Left cardiac atrium (tissue), 4 donors: ENCODE measurements at places on chromosomes 6 and 20.

- DNase-seq: no peak
Measured at GRCh38 chr20:46618316-46619100, 32.8 kb downstream of the SLC13A3 start.

DNA sequence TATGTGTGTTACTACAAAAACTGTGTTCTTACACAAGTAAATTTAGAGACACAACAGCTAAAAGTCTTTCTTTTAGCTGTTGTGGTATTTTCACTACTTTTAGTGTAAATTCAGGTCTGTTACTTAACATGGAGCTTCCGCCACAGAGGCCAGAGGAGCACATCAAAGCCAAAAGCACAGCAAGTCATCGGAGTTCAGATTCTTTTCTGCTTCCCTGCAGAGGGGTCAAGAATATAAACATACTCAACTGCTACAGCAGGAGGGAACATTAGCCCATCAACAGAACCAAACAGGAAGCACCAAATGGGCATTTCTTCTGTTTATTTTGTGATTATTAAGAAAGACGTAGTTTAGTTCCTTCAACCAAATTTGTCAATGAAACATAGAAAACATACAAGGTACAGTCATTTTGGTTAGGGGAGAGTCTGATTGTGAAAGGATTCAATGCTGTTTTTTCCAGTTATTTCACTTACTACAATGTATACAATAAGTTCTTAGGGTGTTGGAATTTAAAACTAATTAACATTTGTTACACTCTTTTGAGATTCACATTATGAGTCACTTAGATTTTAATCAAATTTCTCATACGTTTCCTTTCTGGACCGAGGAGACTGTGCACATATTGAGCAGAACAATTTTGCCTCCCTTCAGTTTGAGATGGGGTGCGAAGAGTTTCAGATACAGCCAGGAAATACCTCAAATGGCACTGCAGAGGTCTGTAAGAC lies 42.8 kb upstream of the DSE start:
- no peak for DNase-seq

- DNase-seq: no peak
Measured at GRCh38 chr20:36728986-36729385, 16.9 kb downstream of the NDRG3 start.

DNA sequence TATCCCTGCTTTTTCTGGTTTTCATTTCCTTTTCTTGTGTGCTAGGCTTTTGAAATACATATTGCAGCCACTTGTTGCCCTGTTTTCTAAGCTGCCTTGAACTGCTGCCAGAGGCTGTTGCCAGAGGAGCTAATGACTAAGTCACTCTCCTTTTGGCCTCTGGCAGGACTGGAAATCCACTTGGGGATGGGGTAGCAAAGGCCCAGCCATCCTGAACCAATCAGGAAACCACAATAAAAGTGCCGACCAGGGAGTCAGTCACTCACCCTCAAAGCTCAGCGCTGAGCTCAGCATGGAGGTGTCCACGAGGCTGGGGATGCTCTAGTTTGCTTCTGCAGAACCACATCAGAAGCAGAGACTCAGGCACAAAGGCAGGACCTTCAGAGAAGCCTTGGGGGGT lies 813.0 kb downstream of the DHX35 start:
- peak; percentile 83 for DNase-seq

DNA sequence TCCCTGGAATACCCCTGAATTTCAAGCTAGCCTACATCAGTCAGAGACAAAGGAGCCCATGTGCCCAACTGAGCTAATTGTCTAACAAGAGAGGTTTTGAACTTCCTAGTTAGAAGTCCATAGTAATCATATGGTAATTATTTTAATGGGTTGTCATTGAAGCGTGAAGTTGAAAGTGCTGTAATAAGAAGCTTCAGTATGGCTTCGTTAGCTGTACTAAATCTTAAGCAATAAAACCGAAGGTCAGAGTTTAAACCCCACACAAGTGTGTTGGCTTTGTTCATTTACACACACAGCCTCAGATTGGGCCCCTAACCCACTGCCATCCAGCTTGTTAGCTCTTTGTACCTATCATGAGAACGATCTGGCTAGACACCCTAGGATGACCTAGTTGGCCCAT lies 195.6 kb upstream of the RIN2 start:
- DNase-seq: no peak

DNA sequence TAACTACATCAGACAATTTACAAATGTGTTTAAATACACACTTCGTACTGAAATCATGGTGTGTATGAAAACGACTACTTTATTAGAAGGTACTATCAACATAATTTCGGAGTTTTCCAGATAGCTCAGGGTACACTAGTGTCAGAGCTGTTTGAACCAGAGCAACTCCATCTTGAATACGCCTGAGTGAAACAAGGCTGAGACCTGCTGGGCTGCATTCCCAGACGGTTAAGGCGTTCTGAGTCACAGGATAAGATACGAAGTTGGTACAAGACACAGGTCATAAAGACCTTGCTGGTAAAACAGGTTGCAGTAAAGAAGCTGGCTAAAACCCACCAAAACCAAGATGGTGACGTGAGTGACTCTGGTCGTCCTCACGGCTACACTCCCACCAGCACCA lies 167.6 kb downstream of the THBS2 start:
- no peak for DNase-seq

DNA sequence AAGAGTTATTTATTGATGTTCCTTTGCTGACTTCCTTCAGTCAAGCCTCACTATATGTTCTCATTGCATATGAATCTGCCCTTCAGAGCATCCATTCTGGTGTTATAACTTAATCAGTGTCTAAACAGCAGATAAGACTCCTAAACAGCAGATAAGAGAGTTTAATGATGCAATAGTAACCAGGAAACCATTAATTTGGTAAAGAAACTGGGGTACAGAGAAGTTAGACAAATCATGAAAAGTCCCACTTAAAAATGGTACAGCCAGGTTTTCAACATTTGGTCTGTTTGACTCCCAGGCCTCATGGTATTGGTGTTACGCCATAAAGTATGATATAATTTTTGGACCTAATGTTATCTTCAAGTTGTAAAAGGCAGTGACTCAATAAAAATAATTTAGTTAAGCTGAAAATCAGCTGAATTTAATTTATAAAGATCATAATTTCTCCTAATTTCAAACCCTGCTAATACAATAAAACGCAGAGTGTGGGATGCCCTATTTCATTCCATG lies 127.4 kb upstream of the DST start:
- no peak for DNase-seq

DNA sequence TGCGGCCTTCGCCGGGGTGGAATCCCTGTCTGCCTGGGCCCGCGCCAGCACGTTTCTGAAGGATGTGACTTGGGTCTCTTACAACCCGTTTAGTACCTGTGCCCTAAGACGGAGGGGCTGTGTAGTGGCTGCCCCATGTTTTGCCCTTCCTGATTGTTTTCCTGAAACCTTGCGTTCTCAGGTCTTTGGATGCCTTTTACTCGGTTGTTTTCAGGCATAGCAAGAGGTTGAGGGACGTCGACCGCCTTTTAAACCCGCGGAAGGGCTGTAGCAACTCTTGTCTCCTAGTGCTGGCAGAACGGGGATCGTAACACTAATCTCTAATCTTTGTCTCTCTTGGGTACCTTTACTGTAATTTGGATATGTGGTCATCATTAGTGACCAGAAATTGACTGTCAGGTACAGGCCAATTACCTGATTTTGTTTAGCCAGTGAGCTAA lies 706 bp upstream of the NANP start:
- no peak for DNase-seq

DNA sequence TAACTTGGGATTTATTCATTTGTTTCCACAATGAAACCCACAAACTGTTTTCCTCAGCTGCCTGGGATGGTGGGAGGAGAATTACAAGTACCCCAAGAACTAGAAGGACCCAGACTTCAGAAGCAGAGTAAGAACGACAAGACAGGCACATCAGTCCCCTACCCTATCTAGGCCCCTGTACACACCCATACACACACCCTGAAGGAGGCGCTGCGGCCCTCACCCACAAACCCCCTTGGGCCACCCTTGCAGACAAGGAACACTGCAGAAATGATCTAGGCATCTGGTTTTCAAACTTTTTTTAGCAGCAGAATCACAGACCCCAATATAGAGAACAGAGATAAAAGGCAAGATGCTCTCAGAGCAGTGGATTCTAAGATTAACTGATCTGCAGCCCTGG lies 55.0 kb downstream of the TRERF1 start:
- no peak for DNase-seq

DNA sequence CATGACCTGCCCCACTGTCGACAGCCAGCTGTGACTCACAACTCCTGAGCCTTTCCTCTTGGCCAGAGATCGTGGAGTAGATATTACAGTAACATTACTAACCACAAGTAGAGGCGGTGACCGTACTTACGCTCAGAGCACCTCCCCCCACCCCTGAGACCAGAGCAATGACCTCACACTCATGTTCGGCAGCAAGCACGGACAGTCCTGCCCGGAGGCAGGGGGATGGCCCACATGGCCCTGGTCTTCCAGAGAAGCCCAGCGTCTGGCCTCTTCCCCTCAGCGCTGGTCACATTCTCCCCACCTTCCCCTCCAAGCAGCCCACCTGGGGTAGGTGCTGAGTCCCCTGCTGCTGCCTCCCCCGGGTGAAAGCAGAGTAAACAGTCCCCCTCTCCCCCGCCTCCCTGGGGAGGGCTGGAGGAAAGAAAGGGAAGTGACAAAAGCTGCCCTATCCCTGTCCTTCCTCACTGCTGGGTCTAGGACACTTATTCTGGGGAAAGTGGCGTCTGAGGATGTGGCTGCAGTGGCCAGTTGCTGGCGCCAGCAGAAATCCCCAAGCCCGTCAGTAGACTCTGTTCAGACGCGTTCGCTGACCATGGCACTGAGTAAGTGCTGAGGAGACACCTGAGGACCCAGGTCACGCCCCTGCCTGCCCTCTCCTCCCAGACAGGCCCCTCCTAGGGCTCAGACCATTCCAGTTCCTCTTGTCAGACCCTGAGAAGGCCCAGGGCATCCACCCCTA lies 68.5 kb downstream of the MRPL14 start:
- peak; percentile 88 for DNase-seq

GRCh38 chr6:149268146-149268545 lies 49.4 kb upstream of the TAB2 start:
- DNase-seq: no peak

DNA sequence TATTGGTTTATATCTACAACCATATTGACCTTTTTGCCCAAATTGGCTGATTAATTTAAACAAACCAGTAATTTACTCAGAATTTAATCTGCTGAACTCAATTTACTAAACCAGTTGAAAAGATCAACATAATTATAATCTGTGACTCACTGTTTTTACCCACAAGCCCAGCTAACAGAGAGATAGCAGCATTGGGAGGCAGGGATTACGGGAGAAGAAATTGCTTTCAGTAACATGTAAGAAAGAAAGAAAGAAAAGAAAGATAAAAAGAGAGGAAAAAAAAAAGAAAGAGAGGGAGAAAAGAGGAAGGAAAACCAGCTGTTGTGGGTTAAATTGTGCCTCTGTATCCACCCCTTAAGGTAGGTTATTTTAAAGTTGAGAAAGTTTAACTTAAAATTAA lies 13.3 kb upstream of the RHAG start:
- no peak for DNase-seq

DNA sequence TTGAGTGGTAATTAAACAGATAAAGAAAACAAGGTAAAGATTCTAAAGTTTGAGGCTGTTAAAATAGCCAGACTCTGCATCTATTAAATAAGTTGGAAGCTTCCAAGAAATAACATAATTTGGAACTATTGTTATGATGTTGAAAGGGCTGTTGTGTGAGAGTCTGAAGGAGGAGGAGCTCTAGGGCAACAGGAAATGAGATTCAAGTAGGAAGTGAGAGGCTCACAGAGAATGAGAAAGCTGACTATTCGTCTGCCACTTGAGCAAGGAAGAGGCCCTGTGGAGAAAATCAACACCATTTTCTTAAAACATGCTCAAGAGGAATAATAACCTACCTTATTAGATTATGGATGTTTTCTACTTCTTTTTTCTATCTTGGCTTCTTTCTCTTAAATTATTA lies 185.2 kb downstream of the SLC24A3 start:
- DNase-seq: no peak

DNA sequence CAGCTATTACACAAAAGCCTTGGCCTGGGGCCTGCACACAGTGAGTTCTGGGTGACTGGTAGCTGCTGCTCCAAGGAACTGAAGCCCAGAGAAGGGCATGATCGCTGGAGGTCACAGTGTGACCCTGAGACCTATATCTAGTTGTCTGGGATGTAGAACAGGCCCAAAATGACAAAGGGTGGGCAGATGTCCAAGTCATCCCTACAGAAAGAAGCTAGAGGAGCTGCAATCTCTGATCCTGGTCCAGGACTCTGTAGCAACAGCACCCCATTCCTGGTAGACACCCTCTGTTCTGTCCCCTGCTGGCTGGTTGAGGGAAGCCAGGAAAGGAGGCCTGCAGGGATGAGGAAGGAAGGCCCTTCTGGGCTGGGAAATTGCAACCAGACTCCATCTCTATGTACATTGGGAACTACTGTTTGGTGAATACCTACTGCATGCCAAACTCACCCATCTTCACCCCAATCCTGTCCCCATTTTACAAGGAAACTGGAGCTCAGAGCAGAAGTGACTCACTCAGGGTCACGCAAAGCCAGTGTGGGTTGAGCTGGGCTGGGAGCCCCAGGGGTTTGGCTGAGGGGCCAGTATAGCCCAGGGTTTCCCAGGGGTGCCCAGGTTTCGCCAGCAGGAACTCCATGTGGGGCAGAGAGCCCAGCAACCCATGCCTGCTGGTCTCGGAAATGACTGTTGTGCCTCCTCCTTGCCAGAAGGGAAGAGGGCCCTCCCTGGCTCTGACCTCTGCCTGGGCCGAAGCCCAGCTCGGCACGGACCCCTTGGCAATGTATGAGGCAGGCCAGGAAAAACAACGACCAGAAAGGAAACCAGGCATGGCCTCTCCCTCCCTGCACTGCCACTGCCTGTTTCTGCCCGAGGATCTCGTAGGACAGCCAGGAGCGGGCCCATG lies 44.9 kb upstream of the TLDC2 start:
- DNase-seq: peak; percentile 85

- DNase-seq: peak; percentile 29
Measured at GRCh38 chr6:24357336-24358218, at the start of gene DCDC2. Gene DCDC2 (minus strand): TSS chr6:24358059. CDS start chr6:24357750, 309 bp downstream.

GRCh38 chr6:129504456-129504855 lies 205.5 kb downstream of the ARHGAP18 start:
- no peak for DNase-seq

- DNase-seq: no peak
Measured at GRCh38 chr6:149228311-149228955, 89.1 kb upstream of the TAB2 start.

DNA sequence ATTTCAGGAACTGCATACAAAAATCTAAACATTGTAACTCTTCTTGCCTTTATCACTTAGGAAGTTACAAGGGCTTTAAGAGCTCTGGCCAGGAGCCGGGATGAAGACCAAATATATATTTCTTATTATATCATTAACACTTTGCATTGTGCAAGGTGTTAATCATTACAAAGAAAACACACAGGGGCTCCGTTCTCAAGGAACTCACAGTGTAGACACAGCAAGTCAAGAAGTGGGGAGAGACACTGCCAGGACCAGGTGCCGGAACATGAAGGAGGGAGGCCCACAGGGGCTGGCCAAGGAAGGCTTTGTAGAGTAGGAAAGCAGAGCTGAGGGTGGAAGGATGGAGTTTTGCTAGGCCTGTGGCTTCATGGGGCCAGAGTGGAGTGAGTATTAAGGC lies 17.4 kb downstream of the ITPR3 start:
- DNase-seq: no peak

- peak; percentile 39 for DNase-seq
Measured at GRCh38 chr20:46572153-46572552, 21.7 kb upstream of the OCSTAMP start.

- peak; percentile 87 for DNase-seq
Measured at GRCh38 chr6:138795809-138796603, at the start of gene ECT2L. Gene ECT2L (plus strand): TSS chr6:138796087. CDS start chr6:138813275, 17,188 bp downstream.
